ENCODE measurements at places on chromosomes 1 and 21.

GRCh38 chr1:185497177-185497576, 180.1 kb upstream of the IVNS1ABP start:
- no peak for DNase-seq

GRCh38 chr1:207871117-207871649, 39.7 kb downstream of the CD34 start:
- DNase-seq, result no peak

DNA sequence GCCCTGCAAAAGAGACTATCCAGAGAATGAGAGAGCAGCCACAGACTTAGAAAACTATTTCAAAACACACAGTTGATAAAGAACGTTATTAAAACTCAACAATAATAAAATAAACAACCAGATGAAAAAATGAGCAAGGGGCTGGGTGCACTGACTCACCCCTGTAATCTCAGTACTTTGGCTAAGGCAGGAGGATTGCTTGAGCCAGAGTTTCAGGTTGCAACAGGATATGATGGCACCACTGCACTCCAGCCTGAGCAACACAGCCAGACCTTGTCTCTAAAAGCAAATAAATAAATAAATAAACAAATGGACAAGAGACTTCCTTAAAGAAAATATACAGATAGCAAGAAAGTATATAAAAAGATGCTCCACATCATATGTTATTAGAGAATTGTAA, 144.6 kb downstream of the LRRIQ3 start:
- no peak for DNase-seq

DNA sequence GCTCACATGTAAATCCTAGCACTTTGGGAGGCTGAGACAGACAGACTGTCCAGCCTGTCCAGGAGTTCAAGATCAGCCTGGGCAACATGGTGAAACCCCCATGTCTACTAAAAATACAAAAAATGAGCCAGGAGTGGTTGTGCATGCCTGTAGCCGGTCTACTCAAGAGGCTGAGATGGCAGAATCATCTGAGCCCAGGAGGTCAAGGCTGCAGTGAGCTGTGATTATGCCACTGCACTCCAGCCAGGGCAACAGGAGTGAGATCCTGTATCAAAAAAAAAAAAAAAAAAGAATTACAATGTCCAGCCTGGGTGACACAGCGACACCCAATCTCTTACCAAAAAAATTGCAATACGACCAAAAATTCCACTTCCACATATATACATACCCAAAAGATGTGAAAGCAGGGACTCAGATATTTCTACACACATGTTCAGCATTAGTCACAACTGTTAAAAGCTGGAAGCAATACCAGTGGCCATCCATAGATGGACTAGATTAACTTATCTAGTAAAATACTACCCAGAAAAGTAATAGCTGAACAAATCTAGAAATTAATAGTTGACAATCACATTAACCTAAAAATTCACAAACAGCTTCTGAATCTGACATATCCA, 49.2 kb downstream of the ASH1L start:
- DNase-seq, result no peak

GRCh38 chr1:1573843-1574720, 581 bp downstream of the SSU72 start:
- DNase-seq, result peak; percentile 64

- no peak for DNase-seq
Measured at GRCh38 chr1:2556277-2556677, at the start of gene TNFRSF14. Gene TNFRSF14, plus strand, starts transcription at chr1:2556371. Its CDS starts 294 bp downstream, at chr1:2556665.

- no peak for DNase-seq
Measured at GRCh38 chr1:245045087-245045881, 109.5 kb upstream of the KIF26B start.

- no peak for DNase-seq
Measured at GRCh38 chr1:196387766-196388165, 220.5 kb downstream of the KCNT2 start.

- no peak for DNase-seq
Measured at GRCh38 chr1:243315893-243316292, 60.1 kb downstream of the SDCCAG8 start.

GRCh38 chr1:218990019-218990418, 183.7 kb upstream of the LYPLAL1 start:
- DNase-seq, result no peak

GRCh38 chr1:19258353-19258752, 6.7 kb downstream of the MRTO4 start:
- DNase-seq, result no peak

DNA sequence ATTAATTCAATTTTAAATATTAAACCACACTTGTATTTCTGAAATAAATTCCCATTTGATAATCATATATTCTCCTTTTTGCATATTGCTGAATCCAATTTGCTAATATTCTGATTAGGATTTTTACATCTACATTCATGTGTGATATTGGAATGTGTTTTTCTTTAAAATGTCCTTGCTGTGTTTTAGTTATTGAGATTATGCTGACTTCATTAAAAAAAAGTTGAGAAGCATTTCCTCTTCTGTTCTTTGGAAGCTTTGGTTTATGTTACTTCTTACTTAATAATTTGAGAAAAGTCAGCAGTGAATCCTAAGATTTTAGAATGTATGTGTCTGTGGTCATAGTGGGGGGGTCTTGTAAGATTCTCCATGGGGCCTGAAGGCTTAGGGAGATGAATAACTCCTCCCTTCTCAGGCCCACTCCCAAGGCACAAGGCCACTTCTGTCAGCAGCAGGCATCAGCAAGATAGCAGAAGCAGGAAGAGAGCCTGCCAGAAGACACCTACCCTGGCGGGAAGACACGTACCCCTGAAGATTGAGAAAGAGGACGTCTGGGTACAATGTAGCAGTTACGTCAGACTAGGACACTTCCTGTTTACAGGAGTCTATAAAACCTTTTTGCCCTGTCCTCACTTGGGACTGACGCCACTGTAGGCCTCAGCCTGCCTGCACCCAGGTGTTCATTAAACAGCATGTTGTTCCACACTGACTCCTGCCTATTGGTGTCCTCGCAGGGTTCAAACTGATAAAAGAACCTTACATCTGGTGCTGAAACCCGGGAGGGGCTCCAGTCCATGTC, 56.9 kb downstream of the ODF2L start:
- DNase-seq, result no peak

DNA sequence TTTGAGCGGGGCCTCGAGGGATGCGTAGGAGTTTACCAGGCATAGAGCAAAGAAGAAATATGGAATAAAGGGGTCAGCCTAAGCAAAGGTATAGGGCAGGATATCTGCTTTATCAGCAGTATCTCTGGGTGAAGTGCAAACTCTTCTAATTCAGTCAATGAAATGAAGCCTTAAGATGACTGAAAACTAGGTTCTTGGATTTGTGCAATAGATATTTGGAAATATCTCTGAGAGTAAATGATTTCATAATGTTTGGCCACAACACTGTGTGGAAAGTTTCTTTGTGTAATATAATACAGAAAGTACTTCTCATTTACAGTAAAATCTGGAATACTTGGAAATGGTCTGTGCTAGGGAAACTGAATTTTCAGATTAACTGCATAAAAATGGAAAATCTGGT, 26.1 kb downstream of the KCNJ15 start:
- DNase-seq, result no peak

DNA sequence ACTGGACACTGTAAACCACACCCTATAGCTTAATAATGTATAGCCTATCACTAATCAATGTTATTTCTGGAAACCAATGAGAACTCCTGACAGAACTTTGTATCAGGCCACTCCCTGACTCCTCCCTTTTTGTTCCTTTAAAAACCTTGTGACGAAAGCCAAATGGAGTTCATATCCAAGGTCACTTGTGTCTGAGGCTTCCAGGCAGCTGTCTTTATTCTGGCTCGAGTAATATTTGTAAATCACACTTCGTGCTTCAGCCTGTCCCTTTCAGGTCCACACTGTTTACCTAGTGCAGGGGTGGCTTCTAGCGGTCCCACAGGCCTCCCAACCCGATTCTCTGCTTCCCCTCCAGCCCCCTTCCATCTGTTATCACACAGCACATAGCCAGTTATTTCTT, 16.2 kb upstream of the CAPN9 start:
- DNase-seq, result no peak

DNA sequence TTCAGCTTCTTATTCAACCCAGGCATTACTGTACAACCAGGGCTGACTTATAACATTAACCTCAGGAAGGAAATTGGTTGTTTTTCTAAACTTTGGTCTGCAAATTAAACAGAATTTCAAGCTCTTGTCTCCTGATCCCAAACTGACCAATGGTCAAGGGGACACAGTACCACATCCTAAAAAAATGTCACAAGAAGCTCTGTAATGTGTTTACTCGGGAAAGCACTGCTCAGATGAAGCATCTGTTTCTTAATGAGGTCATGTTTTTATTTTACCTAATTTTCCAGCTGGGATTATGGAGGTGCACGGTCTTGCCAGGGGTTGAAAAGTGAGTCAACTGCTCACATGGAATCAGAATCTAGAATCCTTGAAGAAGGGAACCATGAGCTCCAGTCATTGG, 18.7 kb downstream of the ADAMTS5 start:
- no peak for DNase-seq

DNA sequence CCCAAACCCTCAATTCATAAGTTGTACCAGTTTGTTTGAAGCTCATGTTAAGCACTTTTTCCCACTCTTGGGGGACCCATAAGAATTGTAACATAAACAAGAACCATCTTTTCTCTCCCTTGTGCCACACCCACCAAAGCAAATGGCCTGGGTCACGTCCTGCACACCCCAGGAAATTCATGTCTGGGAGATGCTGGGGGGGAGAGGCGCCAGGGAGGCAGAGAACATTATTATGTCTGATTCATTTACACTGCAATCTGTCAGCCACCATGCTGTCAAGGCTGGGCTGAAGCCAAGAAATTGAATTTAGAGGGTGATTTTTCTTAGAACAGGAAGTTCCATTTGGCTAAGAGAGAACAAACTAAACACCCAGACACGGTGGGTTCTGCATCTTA, 37.2 kb upstream of the IPO9 start:
- DNase-seq, result no peak

DNA sequence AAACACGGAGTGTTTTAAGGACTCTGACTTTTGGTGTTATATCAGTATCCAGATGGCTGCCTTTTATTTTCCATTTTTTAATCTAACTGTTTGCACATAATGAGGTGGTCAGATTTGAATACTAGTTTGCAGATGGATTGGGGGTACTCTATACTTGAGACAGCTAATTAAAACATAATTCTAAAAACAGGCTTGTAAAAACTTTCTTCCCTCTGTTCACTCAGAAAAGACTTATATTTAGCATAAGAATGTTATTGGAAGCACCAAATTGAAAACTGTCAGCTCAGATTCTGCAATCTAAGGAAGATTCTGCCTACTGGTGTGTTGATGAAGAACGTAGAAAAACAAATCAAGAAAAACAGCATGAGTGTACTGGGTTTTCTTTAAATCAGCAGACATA, 44.0 kb upstream of the NRIP1 start:
- DNase-seq, result no peak

DNA sequence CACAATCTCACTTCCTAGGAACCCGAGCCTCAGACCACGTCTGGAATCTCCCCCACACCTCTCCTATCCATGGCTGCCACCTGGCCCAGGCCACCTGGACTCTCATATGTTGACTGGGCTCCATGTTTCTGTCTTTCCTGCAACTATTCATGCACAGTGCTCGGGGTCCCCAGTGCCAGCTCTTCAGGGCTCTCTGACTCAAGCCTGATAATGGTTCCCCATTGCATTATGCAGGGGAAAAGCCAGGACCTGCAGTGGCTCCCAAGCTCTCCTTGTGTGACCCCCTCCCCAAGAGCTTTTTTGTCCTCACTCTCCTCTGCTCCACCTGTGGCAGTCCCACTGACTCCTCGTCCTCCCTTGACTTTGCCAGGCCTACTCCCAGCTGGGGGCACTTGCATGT, 417.6 kb downstream of the NPHP4 start:
- no peak for DNase-seq

DNA sequence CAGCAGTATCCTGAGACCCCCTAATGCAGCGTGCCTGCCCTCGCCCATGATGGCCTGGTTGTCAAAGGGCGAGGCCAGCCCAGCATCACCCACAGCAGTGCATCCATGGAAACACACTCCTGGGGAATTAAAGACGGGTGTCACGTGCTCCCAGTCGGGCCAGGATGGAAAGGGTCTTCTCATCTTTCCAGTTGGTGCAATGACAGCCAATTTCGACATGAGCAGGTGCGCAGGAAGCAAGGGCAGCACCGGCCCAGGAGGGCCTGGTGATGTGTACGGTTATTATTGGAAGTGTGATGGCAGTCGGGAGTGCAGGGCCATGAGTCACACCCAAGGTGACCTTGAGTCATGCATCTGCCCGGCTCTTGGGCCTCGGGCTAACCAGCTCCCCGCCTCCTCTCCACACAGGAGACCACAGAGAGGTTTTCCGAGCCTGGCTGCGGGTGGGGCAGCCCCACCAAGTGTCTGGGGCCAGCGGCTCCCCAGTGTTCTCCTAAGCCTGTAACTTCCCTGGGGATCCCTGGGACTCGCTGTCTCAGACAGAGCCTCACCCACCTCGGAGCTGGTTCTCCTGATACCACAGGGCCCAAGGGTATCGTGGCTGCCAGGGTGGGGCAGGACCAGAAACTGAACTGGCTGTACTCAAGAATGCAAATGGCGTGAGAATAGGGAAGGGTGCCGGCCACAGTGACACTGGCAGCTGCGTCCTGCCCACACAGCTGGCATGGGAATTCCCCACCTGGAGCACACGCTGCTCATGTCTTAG, 119.8 kb downstream of the SIK1 start:
- no peak for DNase-seq

GRCh38 chr1:178944729-178945128, 73.9 kb upstream of the ANGPTL1 start:
- no peak for DNase-seq

- DNase-seq, result no peak
Measured at GRCh38 chr1:81679942-81680341, 120.8 kb upstream of the ADGRL2 start.

GRCh38 chr1:20167126-20167525, 18.8 kb upstream of the UBXN10 start:
- no peak for DNase-seq

GRCh38 chr21:34827445-34828235, 158.8 kb downstream of the CLIC6 start:
- no peak for DNase-seq

- no peak for DNase-seq
Measured at GRCh38 chr1:222095606-222096475, 354.0 kb upstream of the DUSP10 start.

DNA sequence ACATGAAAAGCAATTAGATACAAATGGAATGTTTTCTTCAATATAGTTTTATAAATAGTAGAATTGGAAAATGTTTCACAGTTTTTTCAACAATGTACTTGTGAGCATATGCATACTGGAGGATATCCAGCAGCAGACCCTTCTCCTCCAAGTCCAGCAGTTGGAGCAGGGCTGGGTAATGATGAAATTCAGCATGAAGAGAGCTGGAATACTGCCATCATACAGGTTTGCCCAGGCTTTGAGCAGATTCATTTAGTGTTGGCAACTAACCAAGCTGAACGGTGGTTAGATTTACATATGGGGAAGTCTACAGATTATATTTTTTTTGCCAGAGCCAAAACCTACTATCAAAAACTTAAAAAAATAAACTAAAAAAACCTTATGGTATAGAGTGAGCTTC, 38.3 kb downstream of the WDR3 start:
- no peak for DNase-seq

GRCh38 chr1:55055084-55055882, 15.9 kb downstream of the PCSK9 start:
- DNase-seq, result no peak

- no peak for DNase-seq
Measured at GRCh38 chr1:237838320-237838719, 52.4 kb downstream of the ZP4 start.

GRCh38 chr1:54624466-54625464, 1.4 kb upstream of the FAM151A start:
- DNase-seq, result no peak

GRCh38 chr1:59357645-59358320, 60.9 kb downstream of the FGGY start:
- DNase-seq, result no peak

All from NCI-H1930 (cell line).